Activated T-helper 1 cell treated with Interleukin-2 at 50 U/mL for 16 hours (primary cell): ENCODE measurements at places on chromosomes 7 and 10.

GRCh38 chr10:97466755-97467154 lies 20.8 kb downstream of the ZDHHC16 start:
- no peak for DNase-seq

DNA sequence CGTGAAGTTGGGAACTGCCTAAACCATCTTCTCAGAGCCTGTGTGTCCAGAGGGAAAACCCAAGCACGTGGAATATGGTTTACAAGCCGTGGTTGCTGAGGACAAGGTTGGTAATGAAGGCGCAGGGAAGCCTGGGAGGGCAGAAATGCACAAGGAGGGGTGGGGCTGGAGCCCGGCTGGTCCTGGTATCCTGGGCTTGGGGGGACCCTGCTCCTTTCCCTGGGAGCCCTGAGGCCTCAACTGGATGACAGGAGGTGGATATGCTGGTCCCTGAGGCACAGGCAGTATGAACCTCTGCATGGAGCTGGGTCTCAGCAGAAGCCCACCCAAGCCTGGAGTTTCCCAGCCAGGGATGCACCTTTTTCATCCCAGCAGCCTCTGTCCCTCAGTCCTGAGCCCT lies 80.3 kb upstream of the RET start:
- no peak for DNase-seq

DNA sequence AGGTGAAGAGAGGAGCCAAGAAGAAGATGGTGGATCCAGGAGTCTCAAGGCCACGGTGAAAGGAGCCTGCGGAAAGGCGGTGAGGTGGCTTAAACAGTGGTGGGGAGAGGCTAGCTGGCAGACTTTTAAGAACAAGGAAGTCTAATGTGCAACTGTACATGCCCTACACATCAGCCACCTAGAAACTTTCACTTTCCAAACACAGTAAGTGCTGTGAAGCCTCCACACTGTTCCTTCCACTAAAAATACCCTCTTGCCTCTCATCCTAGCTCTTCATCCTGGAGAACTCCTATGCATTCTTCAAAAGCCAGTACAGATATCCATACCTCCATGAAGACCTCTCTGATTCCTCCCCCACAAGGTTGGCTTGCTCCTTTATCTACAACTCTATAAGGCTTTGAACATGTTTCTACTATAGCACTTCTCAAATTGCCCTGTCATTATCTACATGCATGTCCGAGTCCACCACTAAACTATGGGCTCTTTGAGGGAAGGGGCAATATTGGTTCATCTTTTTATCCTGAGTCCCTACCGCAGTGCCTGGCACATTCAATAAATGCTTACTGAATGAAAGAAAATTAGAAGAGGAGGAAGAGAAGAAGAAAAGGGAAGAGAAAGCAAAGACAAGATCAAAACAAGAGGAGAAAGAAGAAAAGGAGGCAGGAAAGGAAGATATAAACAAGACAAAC lies 54.2 kb downstream of the DNAJC12 start:
- DNase-seq: no peak

DNA sequence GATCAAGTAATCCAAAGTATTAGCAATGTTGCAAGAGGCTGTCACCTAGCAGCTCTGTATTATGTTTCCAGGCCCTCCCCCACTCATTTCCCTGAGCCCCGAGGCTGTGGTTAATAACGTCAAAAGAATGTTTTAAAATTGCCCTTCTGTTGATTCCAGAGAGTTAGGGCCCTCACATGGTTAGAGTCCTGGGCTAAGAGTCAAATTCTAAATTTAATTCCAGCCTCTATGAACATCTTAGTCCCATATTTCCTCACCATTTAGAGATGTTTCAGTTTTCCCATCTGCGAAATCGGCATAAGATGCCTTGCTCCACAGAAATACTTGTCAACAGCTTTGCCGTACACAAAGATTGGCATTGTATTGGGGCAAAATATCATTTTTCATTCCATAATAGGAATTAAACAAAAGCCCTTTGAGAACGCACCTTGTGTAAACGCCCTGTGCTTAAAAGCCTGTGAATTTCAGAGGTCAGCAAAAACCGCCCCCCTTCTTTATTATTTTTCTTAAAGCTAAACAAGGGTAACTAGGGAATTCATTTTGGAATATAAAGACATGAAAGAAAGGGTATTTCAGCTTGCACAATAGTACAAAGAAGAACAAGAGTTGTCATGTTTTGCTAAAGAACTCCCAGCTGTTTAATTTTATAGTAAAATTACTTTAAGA lies 135.8 kb downstream of the ARID5B start:
- DNase-seq: no peak

DNA sequence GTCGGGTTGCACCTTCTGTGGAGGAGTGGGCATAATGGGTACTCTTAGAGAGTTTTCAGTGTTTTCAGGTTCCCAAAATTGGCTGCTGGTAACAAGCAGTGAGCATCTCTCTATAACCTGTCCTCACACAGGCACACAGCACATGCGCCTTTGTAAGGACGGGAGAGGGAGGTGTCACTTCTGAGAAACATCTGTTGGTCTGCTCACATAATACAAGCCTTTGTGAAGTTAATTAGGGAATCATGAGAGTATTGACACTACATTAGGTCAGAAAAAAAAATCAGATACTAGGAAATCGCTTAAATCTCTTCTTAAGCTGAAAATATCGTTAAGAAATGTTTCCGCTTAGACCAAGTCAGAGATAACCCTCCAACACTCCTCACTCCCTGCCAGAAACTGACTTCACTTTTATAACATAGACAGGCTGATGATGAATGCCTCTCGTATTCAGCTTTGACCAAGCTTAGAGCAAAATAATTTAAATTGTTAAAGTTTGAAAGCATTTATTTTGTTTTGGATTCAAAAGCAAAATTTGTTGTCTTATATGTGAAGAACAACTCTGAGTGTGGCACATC lies 769.7 kb downstream of the TNS3 start:
- DNase-seq: no peak

GRCh38 chr10:66827353-66827752 lies 98.5 kb upstream of the LRRTM3 start:
- no peak for DNase-seq

DNA sequence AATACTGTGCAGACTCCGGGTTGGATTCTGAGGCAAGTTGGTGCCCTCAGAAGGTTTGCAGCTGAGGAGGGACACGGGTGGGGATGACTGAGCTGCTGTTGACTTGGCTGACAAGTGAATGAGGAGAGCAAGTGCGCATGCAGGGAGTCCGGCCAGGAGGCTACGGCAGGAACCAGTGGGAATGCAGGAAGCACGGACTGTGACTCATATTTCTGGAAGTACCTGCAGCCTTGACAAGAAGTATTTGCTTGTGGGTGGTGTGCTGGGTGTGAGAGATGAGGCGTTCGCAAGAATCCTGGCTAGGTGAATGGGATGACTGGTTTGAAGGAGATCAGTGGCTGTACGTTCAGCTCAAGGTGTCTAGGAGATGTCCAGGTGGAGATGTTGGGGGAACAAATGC lies 30.8 kb upstream of the FXYD4 start:
- no peak for DNase-seq

GRCh38 chr10:120076996-120077706 lies 184.6 kb downstream of the SEC23IP start:
- DNase-seq: no peak

DNA sequence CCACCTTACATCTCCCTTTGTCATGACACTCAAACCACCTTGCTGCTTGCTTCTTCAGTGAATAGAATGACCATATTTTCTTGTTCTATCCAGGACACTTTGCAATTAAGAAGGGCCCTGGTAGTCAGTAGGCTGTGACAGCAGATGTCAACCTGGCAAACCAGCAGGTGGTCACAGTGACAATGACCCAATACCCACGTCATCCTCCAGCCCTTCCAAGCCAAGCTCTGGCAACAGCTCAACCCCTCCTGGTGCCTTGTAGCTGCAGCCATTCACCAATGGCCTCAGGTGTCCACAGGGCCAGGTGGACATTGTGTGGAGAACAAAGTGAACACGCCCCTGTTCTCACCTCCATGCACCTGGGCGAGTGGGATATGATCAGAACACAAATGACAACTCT lies 87.6 kb upstream of the MACROH2A2 start:
- DNase-seq: no peak

DNA sequence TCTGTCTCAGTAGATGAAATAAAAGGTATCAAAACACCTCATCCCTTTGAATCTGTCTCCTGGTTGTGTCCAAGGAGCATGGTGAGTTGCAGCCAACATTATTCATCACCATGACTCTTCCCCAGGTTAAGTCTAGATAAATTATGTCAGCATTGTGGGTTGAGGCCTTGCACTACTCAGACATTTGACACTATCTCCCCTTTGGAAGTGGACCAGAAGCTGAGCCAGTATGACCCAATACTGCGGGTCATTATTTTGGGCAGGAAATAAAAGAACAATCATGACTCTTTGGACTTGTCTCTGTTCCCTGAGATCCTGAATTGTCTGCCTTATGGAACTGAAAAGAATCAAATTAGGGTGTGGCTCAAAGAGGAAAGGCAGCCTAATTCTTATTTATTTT lies 168.2 kb upstream of the FAM171A1 start:
- DNase-seq: no peak

- no peak for DNase-seq
Measured at GRCh38 chr10:97016728-97017473, 168.9 kb downstream of the SLIT1 start.

DNA sequence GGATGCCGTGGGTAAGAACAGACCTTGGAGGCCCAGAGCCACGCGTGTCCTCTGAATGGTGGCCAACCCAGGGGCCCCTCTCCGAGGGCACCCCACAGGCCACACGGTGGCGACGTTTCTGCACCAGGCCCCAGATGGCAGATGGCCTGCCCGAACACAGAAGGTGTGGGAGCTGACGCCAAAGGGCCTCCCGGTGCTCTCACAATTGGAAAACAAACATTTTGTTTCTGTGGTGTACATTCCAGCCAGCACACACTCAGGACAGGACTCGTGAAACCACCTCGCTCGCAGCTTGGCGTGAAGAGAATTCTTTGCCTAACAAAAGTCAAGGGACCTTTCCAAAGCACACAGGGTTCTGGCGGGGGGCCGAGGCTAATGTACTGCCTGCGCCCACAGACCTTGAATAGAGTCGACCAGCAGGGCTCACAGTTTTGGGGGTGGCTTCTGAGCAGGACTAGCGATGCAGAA lies 112.1 kb downstream of the FAM53B start:
- DNase-seq: no peak

GRCh38 chr7:82595176-82595575 lies 151.6 kb upstream of the CACNA2D1 start:
- DNase-seq: no peak

DNA sequence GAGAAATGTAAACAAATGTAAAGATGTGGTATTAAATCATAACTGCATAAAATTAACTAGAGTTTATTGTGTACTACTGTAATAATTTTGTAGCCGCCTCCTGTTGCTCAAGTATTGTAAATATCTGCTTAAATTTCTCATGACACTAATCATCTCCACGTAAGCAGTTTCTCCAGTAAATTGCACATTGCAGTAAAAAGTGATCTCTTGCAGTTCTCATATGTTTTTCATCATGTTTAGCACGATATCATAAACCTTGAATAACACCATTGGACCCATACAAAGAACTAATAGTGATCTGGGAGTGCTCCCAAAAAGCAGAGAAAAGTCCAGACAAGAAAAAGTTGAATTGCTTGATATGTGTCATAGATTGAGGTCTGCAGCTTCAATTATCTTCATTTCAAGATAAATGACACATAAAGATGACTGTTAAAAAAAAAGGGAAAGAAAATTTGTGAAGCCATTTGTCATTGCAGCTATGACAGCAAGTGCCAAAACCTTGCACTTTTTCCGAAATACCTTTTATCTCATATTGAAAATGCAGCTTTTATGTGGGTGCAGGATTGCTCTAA lies 15.3 kb downstream of the LIPA start:
- DNase-seq: no peak

DNA sequence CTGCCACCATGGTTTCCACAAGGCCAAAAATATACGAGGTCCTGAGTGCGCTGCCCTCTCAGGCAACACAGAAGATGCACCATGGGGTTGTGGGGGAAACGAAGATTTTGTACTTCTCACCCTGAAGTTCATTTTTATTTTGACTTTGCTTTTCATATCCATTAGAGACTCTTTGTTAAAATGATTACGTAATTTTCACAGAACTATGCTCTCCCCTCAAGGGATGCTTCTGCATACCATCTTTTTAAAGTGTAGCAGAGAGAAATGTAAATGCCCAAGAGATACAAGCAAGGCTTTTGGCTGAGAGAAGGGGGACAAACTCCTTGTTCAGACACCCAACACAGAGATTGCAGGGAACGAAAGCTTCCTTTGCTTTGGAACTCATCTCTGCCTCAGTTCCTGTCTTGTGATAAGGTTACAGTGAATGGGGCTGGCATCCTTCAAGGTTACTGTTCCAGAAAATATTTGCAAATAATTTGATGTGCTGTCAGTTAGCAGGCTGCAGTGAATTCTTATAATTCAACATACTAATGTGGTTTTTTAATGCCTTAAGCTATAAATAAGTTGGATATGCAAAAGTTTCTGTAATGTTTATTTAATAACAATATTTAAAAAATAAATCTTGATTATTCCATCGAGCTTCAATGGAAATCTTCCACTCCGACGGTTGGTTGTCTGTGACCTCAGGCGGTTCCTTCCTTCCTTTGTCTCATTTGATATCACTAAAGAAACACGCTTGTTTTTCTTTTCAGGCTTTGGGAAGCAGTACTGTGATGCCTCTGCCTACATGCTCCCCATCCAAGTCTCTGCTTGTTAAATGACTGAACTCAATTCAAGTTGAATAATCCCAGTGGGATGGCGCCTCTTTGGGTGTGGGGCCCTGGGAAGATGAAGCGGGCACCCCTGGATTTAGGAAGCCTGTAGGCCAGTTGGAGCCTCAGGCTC lies 209.3 kb upstream of the CTBP2 start:
- no peak for DNase-seq

GRCh38 chr10:60446851-60447250 lies 57.2 kb upstream of the ANK3 start:
- DNase-seq: no peak

DNA sequence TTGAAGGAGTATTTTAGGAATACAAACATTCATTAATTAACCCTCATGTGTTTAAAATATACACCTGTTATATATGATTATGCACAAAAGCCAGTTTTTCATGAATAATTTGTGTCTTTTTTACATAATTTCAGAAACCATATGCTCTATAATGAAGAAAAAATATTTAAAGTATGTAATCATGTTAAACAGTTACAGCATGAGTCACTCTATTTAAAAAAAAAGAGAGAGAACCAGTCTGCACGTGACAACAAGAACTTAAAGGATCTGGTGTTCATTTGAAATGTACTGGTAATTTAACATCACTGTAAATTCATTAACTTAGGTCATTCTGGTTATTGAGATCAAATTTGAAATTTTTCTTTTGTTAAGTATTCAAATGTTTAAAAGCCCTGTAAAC lies 228.5 kb downstream of the CACNB2 start:
- no peak for DNase-seq
